ENCODE measurements at places on chromosomes 16 and 17.

- DNase-seq, result no peak
Observed at GRCh38 chr16:22694887-22695382, 119.0 kb upstream of the HS3ST2 start.

- DNase-seq, result no peak
Observed at GRCh38 chr17:41528959-41529353, 848 bp upstream of the KRT19 start.

- no peak for DNase-seq
Observed at GRCh38 chr17:4808378-4808767, 1.4 kb downstream of the PLD2 start.

DNA sequence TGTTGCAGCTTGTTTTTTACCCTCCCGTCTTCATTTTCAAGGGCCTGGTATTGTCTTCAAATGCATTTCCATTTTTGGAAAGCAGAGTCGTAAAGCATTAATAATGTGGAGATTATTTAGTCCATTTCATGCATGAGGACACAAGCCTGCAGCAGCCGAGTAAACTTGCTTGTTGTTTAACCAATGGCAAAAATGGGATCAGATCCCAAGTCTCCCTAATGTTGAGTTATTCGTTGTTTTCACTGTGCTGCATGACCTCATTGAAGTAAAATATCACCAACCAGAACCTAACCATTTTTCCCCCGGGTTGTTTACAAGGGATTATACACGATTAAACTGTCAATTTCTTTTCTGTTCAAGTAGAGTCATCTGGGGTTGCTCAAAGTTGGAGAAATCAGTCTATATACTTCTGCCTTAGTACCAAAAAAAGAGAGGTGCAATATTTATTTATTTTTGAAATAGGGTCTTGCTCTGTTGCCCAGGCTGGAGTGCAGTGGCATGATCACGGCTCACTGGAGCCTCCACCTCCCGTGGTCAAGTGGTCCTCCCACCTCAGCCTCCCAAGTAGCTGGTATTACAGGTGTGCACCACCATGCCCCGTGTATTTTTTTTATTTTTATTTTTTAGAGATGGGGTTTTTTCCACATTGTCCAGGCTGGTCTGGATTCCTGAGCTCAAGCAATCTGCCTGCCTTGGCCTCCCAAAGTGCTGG is 12.4 kb downstream of the AMZ2 start:
- no peak for DNase-seq

- no peak for DNase-seq
Observed at GRCh38 chr16:89815639-89816348, 653 bp downstream of the FANCA start.

DNA sequence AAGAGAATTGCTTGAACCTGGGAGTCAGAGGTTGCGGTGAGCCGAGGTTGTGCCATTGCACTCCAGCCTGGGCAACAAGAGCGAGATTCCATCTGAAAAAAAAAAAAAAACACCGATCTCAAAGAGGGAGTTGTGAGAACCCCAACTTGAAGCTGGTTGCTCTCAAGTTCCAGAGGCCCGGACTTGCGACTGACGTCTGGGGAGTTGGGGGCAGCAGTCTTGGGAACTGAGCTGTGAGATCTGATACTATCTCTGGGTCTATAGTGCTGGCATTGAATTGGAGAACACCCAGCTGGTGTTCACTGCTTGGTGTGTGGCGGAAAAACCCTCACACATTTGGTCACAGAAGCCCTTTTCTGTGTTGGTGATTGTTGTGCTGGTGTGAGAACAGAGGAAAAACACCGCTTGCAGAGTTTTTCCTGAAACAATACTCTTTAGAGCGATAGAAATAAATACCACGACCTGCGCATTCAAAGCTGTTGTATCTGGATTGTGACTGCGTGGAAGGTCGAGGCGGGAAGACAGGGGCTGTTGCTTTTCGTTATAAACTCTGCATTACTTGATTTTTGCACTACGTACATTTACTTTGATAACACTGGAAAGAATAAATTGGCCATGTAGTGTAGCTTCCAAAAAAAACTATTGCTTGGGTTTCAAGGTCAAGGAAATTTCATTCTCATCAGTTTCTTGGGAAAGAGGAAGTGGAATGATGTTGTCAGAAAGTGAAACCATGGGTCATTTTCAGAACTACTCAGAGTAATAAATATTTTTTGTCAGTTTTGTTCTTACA is 8.8 kb downstream of the SCIMP start:
- DNase-seq, result no peak

GRCh38 chr16:66740010-66740409 is 11.4 kb downstream of the DYNC1LI2 start:
- no peak for DNase-seq

- no peak for DNase-seq
Observed at GRCh38 chr16:51163894-51164566, 13.0 kb upstream of the SALL1 start.

- no peak for DNase-seq
Observed at GRCh38 chr16:80751167-80751566, 53.2 kb downstream of the CDYL2 start.

DNA sequence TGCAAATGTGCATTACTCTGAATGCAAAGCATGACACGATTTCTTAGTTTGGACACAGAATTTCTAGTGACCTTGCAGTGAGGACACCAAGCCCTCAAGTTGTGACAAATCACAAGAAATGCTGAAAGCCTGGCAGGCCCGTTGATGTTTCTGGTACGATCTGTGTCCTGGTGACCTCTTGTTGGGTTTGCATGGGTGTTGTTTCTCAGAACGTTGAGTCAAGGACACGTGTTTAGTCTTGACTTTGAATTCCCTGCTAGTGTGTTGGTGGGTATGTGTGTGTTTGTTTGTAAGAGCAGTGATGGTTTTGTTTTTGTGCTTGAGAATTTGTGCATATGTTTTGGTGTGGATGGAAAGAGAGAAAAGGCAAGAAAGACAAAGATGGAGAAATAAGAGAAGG is 37.8 kb upstream of the MAF start:
- DNase-seq, result no peak

DNA sequence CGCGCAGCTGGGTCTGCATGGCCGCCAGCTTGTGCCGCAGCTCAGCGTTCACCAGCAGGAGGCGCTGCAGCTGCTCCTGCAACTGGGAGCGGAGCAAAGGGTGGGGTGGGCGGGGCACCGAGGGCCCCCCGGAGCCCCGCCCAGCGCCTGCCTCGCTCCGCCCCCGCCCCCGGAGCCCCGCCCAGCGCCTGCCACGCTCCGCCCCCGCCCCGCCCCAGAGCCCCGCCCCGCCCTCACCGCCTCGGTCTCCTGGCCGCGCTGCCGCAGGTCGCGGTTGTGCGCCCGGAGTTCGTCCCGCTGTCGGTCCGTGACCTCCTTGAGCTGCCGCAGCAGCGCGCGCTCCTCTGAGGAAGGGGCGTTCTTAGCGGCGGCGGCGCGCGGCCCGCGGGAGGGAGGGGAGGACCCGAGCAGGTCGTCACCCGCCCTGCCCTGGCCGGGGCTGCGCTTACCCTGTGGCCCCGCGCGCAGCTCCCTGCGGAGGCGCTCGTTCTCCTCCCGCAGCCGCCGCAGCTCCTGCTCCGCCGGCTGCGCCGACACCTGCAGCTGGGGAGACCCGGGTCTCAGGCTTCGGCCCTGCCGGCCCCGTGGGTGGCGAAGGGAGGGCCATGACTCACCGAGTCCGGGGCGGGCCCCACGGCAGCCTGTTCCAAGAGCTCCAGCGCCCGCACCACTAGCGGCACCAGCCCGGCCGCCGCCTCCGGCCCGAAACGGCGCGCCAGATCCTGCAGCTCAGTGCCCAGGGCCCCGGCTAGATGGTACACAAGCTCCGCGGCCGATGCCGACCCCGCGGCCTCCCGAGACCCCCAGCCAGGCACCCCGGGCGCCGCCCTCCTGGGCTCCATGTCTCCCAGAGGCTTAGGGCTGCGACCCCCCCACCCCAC is 463 bp downstream of the RILP start:
- peak; percentile 64 for DNase-seq

- no peak for DNase-seq
Observed at GRCh38 chr17:34859652-34860051, 101.6 kb downstream of the CCT6B start.

- DNase-seq, result no peak
Observed at GRCh38 chr17:29968271-29968670, 26.8 kb downstream of the EFCAB5 start.

GRCh38 chr16:87131996-87132345 is 185.2 kb downstream of the C16orf95 start:
- no peak for DNase-seq

DNA sequence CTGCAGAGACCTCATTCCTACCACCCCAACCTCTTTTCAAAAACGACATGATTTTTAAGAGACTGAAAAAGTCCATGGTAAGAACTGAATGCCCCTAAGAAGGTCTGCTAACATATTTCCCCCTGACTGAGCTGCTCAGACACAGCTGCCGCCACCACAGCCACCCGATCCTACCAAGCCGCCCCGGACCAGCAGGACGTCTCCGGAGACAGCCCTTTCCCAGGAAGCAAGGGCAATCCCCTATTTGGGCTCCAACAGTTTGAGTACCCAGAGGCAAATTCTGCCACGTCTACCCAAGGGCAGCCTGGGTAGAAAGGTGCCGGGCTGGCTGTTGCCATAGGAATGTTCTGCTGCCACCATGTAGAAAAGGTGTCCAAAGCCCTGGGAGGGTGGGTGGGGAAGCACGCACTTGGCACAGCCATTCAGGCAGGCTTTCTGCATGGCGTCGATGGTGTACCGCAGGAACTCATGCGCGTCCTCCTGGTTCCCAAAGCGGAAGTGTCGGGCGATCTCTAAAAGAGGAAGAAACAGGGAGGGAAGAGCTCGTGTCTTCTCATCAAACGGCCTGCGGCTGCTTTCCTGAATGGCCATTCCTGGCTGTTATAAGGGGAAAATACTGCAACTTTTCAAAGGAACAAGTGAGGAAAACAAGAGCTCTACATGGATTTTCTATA is 13.6 kb downstream of the USP36 start:
- no peak for DNase-seq

GRCh38 chr16:85423631-85424030 is 189.5 kb upstream of the GSE1 start:
- no peak for DNase-seq

DNA sequence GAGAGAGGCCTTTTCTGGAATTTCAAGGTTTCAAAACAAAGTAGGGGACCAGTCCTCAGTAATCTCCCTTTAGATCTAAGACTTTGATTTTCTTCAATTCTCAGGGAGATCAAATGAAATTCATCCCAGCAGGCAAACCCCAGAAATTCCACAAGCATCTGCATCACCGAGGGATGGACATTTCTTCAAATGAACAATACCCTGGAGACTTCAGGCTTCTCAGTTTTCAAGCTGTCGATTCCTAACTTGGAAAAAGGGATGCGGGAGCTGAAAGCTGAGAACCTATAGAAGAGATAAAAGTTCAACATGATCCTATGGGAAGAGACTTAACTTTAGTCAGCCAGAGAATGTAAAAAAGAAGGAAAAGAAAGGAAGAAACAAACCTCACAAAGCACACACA is 296.9 kb upstream of the CDH5 start:
- no peak for DNase-seq
